A172 (cell line): ENCODE measurements at places on chromosomes 1 and 21. TPM values are rescaled to one million over a fixed set of nuclear protein-coding genes. Genes with fewer than 3 reads are reported as not detected.

DNA sequence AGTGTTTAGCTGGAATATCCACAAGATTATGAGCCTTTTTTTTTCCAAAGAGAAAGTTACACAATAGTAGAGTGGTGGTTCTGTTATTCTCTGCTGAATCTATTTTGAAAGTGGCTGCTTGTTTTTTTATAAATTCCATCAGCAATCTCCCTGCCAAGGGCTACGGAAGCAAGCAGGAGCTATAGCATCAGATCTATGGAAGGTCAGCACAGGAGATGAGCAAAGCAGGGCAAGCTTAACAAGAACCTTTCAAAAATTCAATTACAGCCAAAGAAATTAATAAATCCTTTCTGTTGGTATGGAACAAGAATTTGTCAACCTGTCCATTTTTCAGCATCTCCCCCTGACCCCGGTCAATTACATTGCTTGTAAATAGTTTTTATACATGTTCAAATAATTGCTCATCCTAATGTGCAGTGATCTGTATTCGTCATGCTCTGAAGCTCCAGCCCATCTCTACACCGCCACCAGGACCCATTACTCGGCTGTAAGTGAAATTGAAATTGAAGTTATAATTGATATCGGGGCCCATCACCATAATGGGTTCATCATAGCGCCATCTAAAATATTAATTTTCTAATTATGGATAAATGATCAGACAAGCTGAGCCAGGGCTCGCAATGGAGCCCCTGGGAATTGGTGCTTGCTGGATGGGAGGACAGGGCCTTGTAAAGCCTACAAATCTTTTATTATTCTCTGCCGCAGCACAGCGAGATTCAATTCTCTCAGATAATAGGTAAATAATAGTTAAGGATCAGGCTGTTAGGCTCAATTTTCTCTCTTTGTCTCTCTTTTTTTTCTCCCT lies 215.1 kb downstream of the ATG4C start:
- DNase-seq: no peak

DNA sequence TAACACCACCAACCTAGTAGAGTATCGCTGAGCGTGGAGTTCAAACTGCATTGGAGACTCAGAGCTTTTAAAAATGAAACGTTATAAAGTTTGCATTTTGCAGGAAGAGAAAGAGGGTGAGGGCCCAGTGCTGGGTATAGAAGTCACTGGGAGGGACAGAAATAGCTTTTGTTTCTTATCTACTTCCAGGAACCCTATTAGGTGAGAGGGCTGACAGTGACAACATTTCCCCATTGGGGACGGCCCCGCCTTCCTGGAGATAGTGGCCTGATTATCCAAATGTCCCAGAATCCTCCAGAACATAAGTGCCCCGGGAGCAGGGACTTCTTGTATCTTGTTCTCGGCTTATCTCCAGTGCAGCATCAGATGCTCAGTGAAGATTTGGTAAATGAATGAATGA lies 574.9 kb downstream of the PTPRU start:
- DNase-seq: no peak

The RASAL2 gene
- total RNA-seq: 18.7 and 23.8 TPM in 2 replicates

DNA sequence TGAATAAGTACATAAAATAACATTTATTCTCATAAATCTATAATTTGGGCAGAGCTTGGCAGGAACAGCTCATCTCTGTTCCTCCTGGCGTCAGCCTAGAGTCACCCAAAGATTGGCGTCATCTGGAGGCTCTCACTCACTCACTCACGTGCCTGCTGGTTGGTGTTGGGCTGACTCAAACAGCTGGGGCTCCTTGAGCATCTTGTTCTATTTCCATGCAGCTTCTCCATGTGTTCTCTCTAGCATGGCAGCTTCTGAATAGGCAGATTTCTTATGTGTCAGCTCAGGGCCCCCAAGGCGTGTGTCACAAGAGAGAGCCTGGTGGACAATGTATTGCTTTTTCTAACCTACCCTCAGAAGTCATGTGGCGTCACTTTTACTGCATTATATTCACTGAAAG lies 70.6 kb upstream of the RAB3GAP2 start:
- no peak for DNase-seq

The FMO2 gene
- not detected in 2 replicates for total RNA-seq

The GJC2 gene
- total RNA-seq: 6.6 and 16.8 TPM in 2 replicates

GRCh38 chr1:153866045-153866850 lies 56.5 kb downstream of the GATAD2B start:
- no peak for DNase-seq

- no peak for DNase-seq
Measured at GRCh38 chr1:158362482-158362881, 8.8 kb downstream of the CD1E start.

DNA sequence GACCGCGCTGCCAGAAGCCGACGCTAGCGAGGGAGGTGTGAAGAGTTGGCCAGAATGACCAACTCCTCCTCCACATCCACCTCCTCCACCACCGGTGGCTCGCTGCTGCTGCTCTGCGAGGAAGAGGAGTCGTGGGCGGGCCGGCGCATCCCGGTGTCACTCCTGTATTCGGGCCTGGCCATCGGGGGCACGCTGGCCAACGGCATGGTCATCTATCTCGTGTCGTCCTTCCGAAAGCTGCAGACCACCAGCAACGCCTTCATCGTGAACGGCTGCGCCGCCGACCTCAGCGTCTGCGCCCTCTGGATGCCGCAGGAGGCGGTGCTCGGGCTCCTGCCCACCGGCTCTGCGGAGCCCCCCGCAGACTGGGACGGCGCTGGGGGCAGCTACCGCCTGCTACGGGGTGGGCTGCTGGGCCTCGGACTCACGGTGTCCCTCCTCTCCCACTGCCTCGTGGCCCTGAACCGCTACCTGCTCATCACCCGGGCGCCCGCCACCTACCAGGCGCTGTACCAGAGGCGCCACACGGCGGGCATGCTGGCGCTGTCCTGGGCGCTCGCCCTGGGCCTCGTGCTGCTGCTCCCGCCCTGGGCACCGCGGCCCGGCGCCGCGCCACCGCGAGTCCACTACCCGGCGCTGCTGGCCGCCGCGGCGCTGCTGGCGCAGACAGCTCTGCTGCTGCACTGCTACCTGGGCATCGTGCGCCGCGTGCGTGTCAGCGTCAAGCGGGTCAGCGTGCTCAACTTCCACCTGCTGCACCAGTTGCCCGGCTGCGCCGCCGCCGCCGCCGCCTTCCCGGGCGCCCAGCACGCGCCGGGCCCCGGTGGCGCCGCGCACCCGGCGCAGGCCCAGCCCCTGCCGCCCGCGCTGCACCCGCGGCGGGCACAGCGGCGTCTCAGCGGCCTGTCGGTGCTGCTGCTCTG lies 1.2 kb downstream of the GPR88 start:
- DNase-seq: no peak
